ENCODE measurements at places on chromosomes 13 and 19.

- no peak for DNase-seq
Observed at GRCh38 chr13:41241626-41242025, 21.8 kb downstream of the MTRF1 start.

DNA sequence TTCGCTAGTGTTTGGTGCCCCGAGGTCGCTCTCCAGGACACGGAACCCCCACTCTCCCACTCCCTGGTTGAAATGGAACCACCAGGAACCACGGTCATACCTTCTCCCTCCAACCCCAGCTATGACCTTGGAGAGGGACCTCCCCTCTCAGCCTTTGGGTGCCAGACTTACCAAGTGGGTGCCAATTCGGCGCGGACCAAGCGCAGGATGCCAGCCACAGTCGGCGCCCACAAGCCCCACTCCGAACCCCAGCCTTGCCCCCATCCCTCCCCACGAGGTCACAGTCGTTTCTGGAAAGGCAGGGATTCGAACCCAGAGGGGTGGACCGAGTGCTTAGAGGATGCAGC lies 910 bp downstream of the PDE4C start:
- DNase-seq: no peak

DNA sequence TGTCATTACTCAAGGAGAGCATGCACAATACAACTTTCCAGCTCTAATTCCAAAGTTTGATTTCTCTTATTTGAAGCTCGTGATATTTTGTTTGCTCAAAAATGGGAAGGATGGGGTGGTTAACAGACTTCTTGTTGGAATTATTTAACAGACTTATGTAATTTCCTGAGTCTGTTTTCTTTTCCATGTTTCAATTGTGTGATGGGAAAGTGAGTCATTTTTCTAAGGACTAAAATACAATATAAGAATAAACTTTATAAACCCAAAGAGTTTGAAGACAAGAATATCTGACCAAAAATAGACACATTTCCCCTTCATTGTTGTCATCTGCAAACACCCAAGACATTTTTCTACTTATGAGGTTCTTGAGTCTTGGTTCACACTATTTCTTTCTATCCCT lies 211.8 kb upstream of the SLITRK5 start:
- no peak for DNase-seq

GRCh38 chr13:107846642-107847041 lies 368.7 kb downstream of the LIG4 start:
- no peak for DNase-seq

DNA sequence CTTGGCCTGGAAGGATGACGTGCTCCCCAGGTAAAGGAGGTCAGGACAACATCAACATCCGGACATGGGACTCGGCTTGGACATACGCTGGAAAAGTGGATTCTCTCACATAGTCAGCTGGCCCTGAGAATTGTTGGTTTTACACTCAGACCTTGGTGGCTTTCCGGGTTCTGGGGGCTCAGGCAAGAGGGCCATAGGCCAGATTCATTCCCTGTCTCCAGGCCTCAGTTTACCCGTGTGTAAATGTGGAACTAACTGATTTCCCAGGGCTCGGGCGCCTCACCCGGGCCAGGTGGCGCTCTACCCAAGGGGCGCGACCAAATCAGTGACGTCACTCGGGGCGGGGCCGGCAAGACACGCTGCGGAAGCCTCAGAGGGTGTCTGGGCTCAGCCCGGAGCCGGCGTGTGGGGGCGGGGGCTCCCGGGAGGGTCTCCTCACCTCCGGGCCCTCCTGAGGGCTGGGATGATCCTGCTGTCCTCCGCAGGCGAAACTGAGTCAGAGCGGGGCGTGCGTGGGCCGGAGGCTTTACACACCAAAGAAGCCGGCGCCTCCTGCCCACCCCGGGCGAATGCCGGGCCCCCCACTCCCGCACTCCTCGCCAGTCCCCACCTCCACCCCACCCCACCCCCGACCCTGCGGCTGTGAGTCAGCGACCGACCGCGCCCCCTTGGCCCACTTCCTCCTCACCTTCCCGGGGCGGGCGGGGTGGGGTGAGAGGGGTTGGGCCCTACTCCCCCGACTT lies 862 bp upstream of the VASP start:
- DNase-seq: peak; percentile 76

GRCh38 chr13:84315527-84315926 lies 433.3 kb upstream of the SLITRK1 start:
- no peak for DNase-seq

GRCh38 chr13:21071924-21072323 lies 10.5 kb upstream of the LATS2 start:
- DNase-seq: no peak

- DNase-seq: no peak
Observed at GRCh38 chr19:44010468-44010867, 7.7 kb downstream of the ZNF230 start.

Data from epithelial cell of prostate (primary cell).